ENCODE measurements at places on chromosomes 6 and 20. TPM values are rescaled to one million over a fixed set of nuclear protein-coding genes. Genes with fewer than 3 reads are reported as not detected.

- H3K4me1 ChIP-seq: peaks cover 19% of the 10 kb centered on the region
- peak overlapping the region; percentile 18 for H3K4me3 ChIP-seq
- H3K36me3 ChIP-seq: peaks cover 2% of the 10 kb centered on the region
- DNase-seq: peak; percentile 73
- H3K27me3 ChIP-seq: no peaks in the 10 kb centered on the region
These were observed 31.0 kb upstream of the EZR start for GRCh38 chr6:158849899-158850806.

DNA sequence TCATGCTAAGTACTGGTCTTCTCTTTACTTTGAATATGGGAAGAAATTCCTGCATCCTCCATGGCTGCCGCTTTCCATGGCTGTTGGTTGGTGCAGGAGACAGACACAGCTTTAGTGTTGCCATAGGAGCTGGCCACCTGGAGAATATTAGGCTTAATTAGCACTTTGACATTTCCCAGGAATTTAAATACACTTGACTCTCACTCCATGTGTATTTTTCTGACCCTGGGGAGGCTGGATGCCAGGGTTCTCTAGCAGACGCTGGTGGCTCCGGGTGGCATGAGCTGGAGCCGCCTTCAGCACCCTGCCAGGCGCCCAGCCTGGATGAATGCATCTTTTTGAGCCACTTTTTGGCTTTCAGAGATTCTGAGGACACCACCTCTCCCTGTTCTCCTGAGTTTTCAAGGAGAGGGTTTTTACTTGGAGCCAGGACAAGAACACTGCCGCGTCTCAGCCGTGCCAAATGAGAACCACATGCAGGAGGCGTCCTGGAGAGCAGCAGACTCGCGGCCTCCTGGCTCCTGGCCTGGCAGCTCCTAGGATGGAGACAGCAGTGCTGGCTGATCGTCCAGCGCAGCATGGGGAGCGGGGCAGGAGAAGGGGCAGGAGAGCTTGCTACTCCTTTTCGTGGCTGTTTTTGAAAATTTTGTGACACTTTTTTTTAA lies 258.8 kb downstream of the SMOC2 start:
- H3K4me3 ChIP-seq: no peak overlapping the region
- H3K27ac ChIP-seq: no peak overlapping the region
- no peaks in the 10 kb centered on the region for H3K27me3 ChIP-seq
- H3K36me3 ChIP-seq: no peaks in the 10 kb centered on the region

DNA sequence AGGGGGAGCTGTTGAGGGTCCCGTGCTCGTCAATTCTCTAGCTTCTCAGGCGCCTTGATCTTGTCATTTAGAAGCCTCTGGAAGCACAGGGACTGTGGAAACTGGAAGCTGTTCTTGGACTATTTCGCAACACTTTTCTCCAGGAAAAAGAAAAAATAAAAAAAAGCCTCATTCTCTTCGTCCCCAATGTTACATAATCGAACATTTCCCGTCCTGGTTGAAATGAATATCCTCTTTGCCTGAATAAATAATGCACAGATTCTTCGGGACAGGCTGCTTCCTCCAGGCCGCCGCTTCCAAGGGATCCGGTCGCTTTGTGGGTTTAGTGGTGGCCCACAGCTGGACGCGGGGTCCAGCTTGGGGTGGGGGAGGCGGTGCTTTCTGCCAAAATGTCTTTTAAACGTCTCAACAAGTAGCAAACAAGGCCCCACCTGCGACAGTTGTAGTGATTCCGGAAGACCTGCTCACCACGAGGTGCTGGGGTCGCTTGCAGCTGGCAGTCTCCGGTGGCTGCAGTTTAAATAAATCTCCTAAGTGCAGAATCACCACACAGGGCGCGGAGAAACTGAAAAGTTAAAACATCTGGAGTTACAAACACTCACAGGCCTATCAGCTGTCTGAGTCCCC lies 125.9 kb upstream of the ESR1 start:
- no peak for DNase-seq
- H3K36me3 ChIP-seq: no peaks in the 10 kb centered on the region
- no peak overlapping the region for H3K4me3 ChIP-seq
- H3K4me1 ChIP-seq: peaks cover 8% of the 10 kb centered on the region
- no peak overlapping the region for H3K27ac ChIP-seq

DNA sequence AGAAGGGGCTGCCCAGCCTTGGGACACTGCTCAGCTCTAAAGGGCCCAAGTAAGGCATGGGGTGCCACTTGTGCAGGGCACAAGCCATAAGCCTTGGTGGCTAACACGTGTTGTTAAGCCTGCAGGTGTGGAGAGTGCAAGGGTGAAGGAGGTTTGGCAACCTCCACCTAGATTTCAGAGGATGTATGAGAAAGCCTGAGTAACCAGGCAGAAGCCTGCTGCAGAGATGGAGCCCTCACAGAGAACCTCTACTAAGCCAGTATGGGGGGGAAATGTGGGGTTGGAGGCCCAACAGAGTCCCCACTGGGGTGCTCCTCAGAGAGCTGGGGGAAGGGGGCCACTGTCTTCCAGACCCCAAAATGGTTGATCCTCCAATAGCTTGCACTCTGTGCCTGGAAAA lies 32.6 kb downstream of the SERINC1 start:
- H3K27me3 ChIP-seq: no peaks in the 10 kb centered on the region
- no peak overlapping the region for H3K27ac ChIP-seq
- H3K4me3 ChIP-seq: no peak overlapping the region
- DNase-seq: no peak
- H3K36me3 ChIP-seq: peaks cover 73% of the 10 kb centered on the region

GRCh38 chr6:144585217-144585814 lies 300.2 kb downstream of the UTRN start:
- H3K36me3 ChIP-seq: peaks cover 30% of the 10 kb centered on the region
- H3K27ac ChIP-seq: no peak overlapping the region
- peak; percentile 31 for DNase-seq
- no peak overlapping the region for H3K4me3 ChIP-seq
- peaks cover 60% of the 10 kb centered on the region for H3K4me1 ChIP-seq
- no peaks in the 10 kb centered on the region for H3K27me3 ChIP-seq

DNA sequence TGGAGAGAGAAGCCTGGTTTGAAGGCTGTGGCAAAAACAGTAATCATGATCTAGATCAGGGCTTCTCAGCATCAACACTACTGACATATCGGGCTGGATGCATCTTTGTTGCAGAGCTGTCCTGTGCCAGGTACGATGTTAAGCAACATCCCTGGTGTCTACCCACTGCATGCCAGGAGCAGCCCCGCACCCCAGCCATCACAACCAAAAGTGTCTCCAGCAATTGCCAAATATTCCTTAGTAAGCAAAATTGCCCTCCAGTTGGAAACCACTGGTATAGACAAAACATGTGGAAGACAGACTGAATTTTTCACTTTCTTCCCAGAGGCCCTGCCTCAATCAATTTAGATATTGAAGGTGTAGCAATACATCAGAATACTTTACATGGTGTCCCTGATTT lies 147.6 kb upstream of the NRN1 start:
- no peak for DNase-seq
- no peak overlapping the region for H3K27ac ChIP-seq
- H3K27me3 ChIP-seq: peaks cover 9% of the 10 kb centered on the region
- no peak overlapping the region for H3K4me3 ChIP-seq
- no peaks in the 10 kb centered on the region for H3K36me3 ChIP-seq
- H3K4me1 ChIP-seq: no peaks in the 10 kb centered on the region

GRCh38 chr6:158568549-158568948 lies 8.7 kb downstream of the TMEM181 start:
- peaks cover 83% of the 10 kb centered on the region for H3K4me1 ChIP-seq
- no peaks in the 10 kb centered on the region for H3K27me3 ChIP-seq
- H3K4me3 ChIP-seq: peak overlapping the region; percentile 50
- DNase-seq: no peak
- H3K36me3 ChIP-seq: peaks cover 47% of the 10 kb centered on the region

TGM2 gene
- 0.21 TPM for total RNA-seq

FBXO9 gene
- total RNA-seq: 88.1 TPM

OTOR gene
- total RNA-seq: not detected

Data from activated CD4-positive, alpha-beta T cell treated with anti-CD3 and anti-CD28 coated beads, Interleukin-2, amount 10 ng/mL, durations not matched to agents 7 days and 5 days (primary cell).